ENCODE measurements at places on chromosomes 5 and 9. TPM values are rescaled to one million over a fixed set of nuclear protein-coding genes. Genes with fewer than 3 reads are reported as not detected.

The SYNPO gene
- 11.5 TPM for total RNA-seq

The CA9 gene
- total RNA-seq: not detected

The ASS1 gene
- total RNA-seq: 117 TPM

The IFNA21 gene
- total RNA-seq: not detected

The SPINK7 gene
- not detected for total RNA-seq

The SH3RF2 gene
- total RNA-seq: 0.26 TPM

The LRRTM2 gene
- 0.55 TPM for total RNA-seq

The LCP2 gene
- total RNA-seq: 12.1 TPM

The ADGRD2 gene
- not detected for total RNA-seq

Measured in uterus (tissue), 4 donors.